ENCODE measurements at places on chromosomes 3 and 15.

DNA sequence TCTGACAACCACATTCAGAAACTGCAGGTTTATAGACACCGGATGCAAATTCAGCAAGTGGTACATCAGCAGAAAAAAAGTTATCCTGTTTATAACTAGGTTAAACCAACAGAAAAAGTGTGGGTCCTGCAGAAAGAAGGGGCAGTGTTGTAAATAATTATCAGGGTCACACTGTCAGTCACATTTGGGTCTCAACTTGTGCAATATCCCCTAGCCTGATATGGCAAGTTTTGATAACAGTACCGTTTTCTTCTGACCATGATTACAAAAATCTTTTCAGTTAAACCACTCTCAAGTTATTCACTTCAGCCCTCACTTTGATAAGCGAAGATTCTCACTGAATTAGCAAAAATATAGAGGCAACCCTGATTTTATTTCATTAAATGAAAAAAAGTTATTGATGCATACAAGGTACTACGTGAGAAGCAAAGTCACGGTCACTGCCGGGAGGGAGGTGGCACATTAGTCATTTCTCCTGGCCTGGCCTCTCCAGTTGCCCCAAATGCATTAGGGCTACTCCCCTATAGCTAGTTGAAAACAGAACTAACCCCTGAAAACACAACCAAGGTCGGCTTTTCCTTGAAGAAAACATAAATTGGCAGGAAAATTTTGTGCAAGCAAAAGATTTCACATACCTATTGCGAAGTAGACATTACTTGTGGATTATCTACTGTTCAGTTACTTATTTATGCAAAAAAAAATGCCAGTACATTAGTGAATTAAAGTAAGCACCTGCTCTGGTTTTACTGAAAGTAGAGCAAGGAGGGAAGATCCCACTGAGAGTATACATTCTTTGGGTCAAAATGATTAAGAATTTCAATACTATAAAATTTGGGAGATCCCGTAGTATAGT is 28.6 kb downstream of the IL5RA start:
- DNase-seq = no peak

GRCh38 chr3:119311081-119311925 is 17.1 kb downstream of the ARHGAP31 start:
- no peak for DNase-seq

- DNase-seq = no peak
Measured at GRCh38 chr3:103968131-103968530, 1398.6 kb upstream of the ALCAM start.

DNA sequence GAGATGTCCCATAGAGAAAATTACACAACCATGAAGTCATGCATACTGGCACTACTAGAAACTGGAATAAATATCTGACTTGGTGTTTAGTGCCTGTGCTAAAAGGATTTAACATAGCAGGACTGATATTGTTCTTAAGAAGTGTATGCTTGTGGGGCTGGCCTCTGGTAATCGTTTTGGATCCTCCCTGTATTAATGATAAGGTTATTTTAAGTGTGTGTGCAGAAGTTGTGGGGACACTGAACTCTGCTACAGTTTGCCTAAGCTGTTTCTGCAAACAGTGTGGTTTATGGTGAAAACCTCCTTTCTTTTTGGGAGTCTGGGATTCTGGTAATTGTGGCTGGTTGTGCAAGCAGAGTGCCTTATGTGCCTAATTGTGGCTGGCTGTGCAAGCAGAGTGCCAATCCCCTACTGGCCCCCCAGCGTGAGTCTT is 120.8 kb downstream of the CLASP2 start:
- no peak for DNase-seq

DNA sequence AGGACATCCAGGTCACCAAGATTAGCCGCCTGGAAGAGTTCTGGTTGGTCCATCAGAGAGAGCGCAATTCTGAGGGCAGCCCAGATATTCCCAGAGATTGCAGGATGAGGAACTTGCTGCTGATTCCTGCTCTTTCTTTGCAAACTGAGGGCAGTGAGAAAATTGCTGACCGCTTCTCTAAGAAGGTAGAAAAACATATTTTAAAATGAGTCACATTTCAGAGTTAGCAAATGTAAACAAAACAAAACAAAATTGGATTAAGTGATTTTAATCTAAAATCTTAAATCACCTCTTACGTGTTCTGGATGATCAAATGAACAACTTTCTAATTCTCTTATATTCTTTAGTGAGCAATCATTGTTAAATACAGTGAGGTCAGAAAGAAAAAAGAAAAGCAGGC is 149.0 kb downstream of the USP13 start:
- no peak for DNase-seq

DNA sequence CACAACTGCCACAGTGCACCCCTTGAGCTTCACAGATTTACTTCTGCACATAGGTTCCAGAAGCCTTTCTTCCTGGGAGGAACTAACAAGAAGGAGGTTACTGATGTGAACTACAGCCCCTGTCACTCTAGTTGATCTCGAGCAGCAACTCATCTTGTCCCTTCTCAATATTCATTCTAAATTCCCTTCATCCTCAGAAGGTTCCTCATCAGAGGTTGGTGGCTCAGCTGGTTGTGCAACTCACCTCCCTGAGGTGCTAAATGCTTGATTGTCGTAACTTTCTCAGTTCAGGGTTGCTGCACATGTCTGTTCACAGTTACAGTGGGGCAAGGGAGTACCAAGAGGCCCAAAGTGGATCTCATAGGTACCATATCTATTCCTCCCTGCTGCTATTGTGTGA is 5.7 kb upstream of the A4GNT start:
- no peak for DNase-seq
